ENCODE measurements at places on chromosomes 2 and 18.

DNA sequence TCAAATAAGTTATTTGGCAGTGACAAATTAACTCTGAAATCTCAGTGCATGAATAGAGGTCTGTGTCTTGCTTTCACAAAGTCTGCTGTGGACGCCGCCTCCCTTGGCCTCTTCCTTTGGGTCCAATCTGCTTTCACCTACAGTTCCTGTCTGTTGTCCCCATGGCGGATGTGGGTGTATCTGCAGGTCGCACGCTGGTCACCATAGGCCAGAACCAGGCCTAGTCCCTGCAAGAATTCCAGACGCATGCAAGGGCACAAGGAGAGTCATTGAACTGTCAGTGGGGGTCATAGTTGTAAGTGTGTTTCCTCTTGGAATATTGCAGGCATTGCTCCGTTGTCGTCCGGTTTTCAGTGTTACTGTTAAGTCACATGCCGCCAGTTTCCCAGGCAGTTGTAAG lies 7.4 kb downstream of the SOCS6 start:
- no peak for DNase-seq

GRCh38 chr2:11073251-11073650 lies 82.0 kb upstream of the SLC66A3 start:
- peak; percentile 56 for DNase-seq

DNA sequence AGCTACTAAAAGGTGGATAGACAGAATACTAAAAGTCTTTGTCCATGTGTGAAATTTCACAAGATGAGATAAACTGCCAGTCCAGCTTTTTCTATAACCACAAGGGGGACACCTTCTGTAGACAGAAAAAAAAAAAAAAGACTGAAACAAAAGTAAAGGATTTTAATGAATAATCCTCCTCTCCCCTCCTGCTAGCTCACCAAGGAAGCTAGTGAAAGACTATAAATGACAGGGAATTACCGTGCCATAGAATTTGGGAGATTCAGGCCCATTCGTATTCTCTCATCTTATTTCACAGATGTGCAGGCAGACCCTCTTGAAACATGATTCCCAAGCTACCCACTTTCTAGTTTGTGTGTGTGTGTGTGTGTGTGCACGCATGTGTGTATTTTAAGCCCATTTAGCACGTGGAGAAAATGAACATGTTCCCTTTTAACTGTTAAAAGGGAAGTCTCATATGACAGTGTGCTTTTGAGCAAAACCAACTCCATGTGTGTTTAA lies 36.3 kb upstream of the SLC8A1 start:
- DNase-seq = peak; percentile 60

DNA sequence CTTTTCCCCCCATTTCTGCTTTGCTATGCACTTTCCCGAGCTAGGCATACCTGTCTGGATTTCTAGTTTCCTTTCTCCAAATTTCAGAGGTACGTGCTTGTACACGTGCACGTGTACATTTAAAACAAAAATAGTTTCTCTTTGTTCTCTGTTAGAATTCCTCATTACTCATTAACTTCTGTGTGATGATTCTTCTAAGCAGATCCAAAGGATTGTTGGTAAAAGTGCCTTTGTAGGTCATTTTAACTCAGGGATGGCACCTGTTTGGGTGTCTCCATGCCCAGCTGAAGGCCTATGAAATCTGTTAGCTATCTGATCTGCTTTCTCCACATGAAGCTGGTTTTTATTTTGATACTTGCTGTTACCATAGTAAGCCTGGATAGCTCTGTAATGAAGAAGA lies 264.3 kb downstream of the LPIN1 start:
- no peak for DNase-seq

DNA sequence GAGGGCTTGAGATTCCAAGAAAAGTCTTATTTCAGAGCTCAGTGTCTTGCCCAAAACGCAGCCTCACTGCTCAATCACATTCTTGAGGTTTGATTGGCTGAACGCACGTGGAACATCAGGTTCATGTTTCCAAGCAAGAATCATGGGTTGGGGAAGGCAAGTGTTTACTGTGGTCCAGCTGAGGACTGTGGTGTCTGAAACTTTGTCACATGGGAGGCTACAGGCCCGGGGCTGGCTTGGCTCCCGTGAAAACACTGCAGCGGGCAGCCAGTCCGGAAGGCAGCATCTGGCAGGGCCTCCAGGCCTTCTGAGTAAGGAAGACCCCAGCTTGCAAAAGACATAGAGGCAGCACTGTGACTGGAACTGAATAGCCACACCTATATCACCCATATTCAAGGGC lies 84.7 kb downstream of the POLR1A start:
- DNase-seq = no peak

DNA sequence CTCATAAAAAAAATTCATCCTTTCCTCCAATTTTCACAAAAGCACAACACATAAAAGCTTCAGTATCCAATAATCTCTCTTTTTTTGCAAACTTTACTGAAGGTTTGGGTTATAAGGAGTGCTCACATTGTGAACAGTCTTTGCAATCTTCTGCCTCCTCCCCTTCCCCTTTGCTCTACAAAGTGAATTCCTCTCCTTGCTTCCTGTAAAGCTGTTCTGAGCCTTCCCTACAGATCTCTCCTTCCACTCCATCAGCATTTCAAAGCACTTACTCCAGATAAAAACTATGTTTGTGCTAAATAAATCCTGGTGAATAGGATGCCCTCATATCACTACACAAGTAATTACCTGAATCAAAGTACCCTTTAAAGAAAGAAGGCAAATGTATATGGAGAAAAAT lies 4.6 kb upstream of the PDK1 start:
- DNase-seq = peak; percentile 48

- DNase-seq = no peak
These were observed 38.3 kb downstream of the CRYGD start for GRCh38 chr2:208086029-208086428.

GRCh38 chr2:36387258-36387916 lies 31.8 kb downstream of the CRIM1 start:
- no peak for DNase-seq

GRCh38 chr18:32420084-32420750 lies 50.5 kb downstream of the GAREM1 start:
- peak; percentile 3 for DNase-seq

DNA sequence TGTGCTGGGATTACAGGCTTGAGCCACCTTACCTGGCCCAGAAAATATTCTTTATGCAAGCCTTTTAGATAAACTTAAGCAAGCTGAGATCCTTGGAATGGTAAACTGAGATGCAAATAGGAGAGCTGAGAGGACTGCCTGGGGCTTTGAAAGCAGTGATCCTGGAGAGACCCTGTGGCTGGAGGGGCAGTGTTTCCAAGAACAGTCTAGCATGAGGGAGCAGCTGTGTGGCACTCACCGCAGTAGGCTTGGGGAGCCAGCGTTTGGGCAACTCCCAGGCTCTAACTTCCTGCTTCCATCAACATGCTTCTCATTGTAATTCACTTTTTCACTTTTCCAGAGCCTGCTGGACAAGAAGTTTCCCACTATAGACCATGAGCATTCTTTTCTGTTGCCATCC lies 144.1 kb upstream of the CELF4 start:
- no peak for DNase-seq

GRCh38 chr2:181957668-181958067 lies 28.0 kb upstream of the PPP1R1C start:
- no peak for DNase-seq

DNA sequence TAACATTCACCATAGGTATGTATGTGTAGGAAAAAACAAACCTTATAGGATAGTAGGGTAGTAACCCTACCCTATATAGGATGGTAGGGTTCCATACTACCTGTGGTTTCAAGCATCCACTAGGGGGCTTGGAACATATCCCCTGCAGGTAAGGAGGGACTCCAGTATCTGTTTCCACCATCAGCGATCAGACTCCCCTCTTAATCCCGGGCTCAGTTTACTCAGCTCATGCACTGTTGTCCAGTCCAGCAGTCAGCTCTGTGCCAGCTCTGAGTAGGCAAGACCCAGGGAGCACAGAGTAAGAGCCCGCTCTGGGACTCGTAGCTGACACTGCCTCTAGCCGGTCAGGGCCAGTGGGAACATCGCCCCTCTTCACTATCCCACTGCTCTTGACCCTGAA lies 61.7 kb downstream of the MEX3C start:
- no peak for DNase-seq

GRCh38 chr18:50721451-50722120 lies 98.2 kb downstream of the MRO start:
- no peak for DNase-seq

DNA sequence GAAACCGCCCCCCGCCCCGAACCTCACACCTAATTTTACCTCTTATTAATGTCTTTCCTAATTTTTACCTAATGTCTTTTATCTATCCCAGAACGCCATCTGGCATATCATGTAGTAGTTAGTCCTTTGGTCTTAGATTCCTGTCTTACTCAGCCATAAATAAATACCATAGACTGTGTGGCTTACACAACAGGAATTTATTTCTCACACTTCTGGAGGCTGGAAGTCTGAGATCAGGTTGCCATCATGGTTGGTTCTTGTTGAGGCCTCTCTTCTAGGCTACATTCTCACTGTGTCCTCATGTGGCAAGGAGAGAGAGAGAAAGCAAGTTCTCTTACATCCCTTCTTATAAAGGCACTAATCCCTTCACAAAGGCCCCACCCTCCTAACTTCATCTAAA lies 46.8 kb downstream of the RHBDD1 start:
- DNase-seq = no peak

DNA sequence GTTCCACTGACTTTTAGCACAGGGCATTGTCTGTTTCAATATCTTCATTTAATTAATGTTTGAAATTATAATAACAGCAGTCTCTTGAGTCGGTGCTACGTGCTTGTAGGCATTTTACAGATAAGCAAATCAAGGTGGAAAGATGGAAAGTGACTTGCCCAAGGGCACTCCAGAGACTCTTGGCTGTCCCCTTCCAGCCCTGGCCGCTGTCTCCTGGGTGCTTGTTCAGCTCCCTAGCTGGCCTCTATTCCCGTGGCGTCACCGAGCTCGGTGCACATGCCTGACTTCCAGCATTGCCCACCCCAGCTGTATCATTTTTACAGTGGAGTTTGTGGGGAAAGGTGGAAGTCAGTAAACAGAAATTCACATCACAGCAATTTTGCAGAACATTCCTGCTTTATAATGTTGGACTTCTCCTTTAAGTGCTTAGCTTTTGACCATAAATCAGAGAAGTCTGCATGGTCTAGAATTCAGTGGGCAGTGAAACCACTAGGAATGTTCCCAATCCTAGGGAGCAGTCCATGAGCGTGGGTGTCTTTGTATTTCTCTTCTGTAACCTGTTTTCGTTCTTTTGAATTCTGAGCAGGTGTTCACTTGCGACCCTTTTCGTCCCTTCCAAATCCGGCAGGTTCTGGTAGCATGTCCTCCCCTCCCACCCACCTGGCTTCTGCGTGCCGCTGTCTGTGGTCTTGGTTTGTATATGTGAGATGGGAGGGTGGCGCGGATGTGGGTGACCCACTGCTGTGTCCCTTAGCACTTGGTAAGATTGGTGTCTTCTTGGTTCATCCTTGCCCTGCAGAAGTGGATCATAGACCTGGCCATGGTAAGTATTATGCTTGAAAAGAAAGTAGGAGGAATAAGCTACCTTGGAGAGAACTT lies 8.4 kb downstream of the SLC66A3 start:
- no peak for DNase-seq

- DNase-seq = no peak
These were observed 43.2 kb downstream of the CLASP1 start for GRCh38 chr2:121605820-121606733.

- peak; percentile 42 for DNase-seq
These were observed 28.4 kb downstream of the FBXO48 start for GRCh38 chr2:68438455-68439303.

DNA sequence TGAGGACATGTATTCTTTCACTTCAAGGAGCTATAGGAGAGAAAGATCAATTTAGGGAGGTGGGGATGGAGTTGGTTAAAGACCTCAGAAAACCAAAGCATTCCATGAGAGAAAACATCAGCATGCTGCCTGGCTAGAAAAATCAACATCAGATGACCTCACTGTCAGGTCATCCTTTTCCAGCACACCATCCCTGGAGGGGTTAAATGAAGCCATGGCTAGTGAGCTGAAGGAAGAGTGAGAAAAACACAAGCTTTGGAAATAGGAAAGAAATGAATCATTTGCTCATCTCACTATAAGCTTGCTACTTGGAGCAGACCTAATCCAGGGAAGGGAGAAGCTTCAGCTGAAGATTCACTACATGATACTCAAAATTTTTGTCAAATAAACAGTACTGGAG lies 109.5 kb upstream of the ITGB6 start:
- DNase-seq = no peak

DNA sequence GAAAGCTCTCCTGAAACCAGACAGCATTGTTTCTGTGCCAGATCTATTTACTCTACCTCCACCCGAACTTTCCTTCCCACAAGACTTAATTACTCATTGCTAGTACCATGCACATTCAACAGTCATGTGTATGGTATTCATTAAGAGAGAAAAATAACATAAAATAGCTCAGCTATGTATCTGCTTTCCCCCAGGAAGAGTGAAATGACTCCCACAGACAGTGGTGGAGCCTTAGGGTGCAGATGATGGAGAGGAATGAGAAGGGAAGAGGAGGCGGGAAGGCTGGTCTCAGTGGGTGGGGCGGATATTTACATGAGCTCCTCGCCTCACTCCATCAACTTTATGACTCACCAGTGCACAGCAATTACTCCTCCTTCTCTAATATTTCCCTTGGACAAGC lies 724.5 kb downstream of the EPHA4 start:
- no peak for DNase-seq

DNA sequence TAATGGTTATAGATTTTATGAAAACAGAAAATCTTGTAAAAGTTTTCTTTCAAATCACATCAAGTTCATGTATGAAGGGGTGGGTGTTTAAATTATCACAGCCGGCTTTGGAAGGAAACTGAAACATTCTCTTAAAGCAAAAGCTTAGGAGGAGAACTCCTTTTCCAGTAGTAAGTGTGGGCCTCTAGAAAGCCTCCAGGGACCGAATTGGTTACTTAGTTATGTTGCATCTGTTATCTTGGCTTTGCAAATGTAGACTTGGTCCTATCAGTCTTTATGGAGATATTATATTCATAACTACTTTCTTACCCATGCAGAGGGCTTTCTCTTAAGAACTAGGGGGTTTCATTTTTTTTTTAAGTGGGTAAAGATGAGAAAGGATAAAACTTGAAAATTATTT lies 7.4 kb downstream of the NAB1 start:
- no peak for DNase-seq

DNA sequence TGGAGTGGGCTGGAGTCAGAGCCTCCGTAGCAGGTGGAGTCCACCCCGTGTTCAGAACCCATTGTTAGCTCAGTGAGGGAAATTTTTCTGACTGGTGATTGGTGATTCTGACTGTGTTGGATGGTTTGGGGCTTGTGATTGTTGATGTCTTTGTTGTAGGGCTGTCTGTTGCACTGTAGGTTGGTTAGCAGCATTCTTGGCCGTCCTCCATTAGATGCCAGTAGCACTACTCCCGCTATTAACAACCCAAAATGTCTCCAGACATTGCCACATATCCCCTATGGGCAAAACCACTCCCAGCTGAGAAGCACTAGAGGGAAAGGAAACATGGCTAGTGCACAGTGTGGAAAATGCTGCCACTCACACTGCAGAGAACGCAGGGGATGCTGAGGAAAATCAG lies 51.7 kb downstream of the ARMC9 start:
- no peak for DNase-seq

DNA sequence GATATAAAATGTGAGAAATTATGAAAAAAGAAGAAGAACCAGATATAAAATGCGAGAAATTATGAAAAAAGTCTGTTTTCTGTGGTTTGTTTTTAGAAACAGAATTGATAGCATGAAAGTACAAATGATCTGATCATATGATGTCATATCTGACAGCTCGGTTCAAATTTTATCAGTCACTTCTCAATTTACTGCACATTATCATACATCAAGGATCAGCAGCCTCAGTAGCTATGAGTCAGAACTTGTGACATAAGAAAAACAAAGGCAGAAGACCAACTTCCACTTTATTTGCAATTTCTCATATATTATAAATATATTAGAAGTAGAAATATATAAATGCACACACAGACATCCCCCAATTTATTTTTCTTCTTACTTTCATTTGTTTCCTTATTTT lies 634.0 kb downstream of the LRP1B start:
- peak; percentile 10 for DNase-seq
